ENCODE measurements at places on chromosomes 2 and 18.

DNA sequence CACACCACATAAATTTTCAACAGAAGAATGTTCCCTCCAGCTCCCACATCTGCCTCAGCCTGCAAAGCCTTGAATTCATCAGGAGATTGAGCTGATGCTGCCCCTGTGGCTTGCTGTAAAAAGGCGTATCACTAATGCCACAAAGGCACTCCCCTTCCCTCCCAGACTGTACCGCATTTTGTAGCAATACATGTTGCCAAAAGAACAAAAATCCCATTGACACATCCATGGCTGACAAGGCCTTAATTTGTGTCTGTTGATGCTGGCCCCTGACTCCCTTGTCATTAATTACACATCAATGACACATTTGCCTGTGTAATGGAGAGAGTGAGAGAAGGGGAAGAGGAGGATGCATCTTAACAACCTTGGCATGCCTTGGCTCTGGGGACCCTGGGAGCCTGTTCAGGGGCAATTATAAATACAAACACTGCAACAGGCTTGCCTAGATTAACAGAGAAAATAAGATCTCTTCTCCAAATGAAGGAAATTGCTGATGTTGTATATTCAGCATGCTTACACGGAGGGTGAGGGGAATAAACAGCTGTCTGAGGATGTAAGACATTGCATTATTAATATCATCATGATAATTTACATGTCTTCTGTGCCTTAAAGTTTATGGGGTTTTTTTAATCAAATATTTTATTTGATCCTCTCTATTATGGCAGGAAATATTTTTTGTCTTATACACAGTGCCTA is 264.0 kb downstream of the SUCLG1 start:
- DNase-seq = no peak

GRCh38 chr2:145728511-145728910 is 1208.6 kb upstream of the ZEB2 start:
- DNase-seq = no peak

GRCh38 chr2:29990129-29990528 is 68.7 kb upstream of the ALK start:
- no peak for DNase-seq

DNA sequence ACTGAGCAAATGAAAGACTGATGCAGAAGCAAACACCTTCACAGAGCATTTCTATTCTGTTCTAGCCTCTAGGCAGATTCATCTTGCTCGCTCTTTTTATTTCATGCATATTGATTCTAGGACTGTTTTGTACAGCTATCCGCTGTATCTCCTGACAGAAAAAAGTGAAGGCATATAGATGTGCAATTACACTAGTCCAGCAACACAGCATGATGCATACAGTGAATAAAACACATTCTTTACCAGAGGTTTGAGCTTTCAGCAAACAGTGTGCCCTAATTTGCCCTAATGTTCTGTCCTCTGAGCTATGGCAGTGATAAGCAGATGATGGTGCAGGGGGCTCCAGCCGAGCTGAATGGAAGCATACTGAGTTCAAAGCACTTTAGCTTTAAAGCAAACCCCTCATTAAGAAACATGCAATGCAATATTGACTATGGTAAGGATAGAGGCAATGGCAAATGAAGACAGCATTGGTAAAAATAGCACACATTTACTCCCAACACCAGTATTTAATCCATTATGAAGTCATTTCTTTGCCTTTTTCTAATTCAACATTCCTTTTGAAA is 141.2 kb upstream of the RGPD4 start:
- no peak for DNase-seq

DNA sequence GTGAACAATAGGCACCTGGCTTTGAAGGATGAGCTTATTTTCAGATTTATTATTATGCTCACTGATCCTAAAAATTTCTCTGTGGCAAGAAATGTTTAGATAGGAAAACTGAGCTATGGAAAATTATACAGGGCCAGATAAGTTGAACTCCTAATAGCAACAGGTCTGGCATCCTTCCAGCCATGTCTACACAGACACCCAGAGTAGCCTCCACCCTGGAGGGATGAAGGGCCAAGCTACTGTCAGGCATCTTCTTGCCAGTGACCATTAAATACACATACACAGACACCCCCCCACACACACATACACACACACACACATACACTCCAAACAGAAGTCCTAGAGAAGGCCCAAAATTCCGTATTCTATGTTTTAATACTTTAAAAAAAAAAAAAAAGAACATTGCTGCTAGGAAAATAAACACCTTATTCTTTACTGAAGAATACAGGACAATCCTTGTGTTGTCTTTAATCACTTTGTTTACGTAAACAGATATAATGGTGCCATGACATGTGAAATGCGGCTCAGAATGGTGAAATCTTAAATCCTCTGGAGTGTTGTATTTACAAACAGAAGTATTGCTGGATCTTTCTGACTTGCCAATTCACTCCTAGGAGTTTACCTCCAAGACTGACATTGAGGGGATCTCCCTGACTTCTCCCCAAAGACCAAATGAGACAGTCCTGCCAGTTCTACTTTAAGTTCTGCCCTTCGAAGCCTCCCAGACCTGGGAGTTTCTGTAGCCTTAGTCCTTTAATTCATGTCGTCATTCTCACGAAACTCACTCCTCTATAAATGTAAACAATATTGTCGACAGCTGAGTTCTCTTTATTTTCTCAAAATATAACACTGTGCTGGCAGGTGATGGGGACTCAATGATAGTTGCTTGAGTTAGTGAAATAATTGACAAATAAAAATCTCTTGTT is 163.1 kb downstream of the ANTXR1 start:
- no peak for DNase-seq

GRCh38 chr2:65957454-65957853 is 477.5 kb upstream of the MEIS1 start:
- no peak for DNase-seq

DNA sequence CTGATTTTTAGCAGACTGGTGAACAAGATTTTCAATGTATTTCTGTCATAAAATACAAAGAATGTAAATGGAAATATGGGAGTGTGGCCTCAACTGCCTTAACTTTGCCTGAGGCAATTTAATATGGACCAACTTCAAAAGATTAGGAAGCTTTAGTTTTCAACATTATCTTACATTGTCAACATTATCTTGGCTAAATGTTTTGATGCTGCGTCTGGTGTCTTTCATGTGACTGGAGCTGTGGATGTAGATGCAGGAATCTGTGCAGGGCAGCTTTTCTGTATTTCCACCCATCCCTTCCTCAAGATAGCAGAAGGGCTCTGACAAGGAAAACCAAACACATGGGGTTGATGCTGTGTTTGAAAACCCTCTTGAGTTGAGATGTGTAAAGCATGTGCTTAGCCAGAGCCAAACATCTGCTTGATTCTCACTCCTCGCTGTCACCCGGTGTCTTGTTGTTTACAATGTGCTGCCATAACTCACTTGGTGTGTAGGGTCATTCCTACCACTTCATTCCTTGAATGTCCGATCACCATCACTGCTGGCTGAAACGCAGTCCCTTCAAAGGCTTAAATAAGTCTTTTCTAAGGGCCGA is 33.0 kb downstream of the COPS8 start:
- DNase-seq = peak; percentile 11

- no peak for DNase-seq
These were observed 41.5 kb upstream of the ZNF396 start for GRCh38 chr18:35418610-35419009.

DNA sequence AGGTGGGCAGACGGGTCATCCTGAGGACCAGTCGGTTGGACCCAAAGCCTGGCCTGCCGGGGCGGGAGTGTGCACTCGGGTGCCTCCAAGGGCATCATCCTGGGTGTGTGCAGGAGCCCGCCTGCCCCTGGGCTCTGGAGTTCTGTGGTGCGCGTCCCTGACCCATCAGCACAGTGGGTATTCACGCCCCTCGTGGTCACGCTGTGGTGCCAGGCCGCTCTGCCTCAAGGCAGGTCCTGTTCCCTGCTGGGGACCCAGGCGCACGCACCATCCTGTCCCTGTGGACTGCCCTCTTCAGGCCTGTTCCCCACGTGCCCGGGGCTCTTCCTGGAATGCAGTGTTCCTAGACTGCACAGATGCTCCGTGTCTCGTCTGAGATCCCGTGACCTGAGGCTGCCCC is 14.3 kb upstream of the D2HGDH start:
- no peak for DNase-seq

GRCh38 chr2:176272870-176273459 is 3.7 kb downstream of the MTX2 start:
- DNase-seq = no peak

DNA sequence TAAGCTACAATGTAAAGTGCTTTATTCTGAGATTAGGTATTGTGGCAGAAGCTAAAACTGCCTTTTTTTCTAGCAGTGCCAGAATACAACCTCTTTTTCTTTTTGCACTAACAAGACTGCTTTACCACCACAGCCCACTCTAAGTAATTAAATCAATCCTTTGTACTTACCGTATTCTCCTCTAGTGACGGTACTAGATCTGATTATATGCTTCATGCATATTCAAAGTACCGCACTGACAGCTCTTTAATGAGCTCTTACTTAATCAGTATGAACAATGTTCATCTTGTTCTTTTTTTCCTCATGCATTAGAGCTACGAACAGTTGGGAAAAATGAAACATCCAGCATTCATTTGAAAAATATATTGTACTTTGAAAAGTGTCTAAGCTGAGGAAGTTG is 16.1 kb upstream of the OTX1 start:
- no peak for DNase-seq

- no peak for DNase-seq
These were observed 45.0 kb downstream of the LAMA1 start for GRCh38 chr18:7072593-7072992.

GRCh38 chr2:49224426-49225010 is 70.2 kb upstream of the FSHR start:
- DNase-seq = no peak

GRCh38 chr18:70536370-70537062 is 247.7 kb downstream of the SOCS6 start:
- no peak for DNase-seq

GRCh38 chr2:157492189-157492773 is 48.4 kb upstream of the CYTIP start:
- peak; percentile 71 for DNase-seq

DNA sequence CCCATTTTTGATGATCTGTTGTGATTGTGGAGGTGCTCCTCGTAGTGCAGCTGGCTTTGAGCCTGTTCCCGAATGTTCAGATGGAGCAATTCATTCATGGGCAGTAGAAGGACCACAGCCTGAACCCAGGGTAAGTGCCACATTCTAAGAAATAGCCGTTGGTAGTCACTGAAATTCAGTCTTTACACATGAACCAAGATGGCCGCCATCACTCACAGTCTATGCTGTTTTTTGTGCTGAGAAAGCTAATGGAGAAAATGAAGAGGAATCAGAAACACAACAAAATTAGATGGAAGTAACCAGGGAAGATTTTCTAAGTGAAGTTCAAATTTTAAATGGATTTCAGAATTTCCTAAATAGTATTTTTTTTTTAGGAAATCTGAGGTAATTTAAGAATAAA is 25.5 kb downstream of the DSG1 start:
- DNase-seq = no peak

GRCh38 chr2:157486596-157487270 is 42.8 kb upstream of the CYTIP start:
- DNase-seq = peak; percentile 37

DNA sequence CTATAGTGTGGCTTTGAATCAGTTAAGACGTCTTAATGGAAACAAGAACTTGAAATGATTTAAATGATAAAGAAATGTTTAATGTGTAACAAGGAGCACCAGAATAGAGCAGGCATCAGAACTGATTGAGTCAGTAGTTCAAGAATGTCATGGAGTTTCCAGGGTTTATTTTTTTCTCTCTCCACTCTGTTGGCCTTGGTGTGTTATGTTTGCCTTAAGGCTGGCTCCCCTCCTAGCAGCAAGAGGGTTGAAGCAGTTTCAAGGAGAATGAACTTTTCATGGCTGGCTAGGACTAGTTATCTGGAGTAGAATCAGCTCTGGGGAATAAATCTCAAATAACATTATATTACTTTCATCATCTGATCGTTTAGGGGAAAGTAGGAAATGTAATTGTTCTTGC is 13.4 kb upstream of the GLS start:
- DNase-seq = peak; percentile 95

- DNase-seq = no peak
These were observed 50.5 kb downstream of the ADD2 start for GRCh38 chr2:70717431-70718038.

GRCh38 chr2:239966853-239967552 is 58.1 kb downstream of the NDUFA10 start:
- DNase-seq = no peak

GRCh38 chr2:129894616-129895015 is 84.8 kb upstream of the RAB6C start:
- no peak for DNase-seq

GRCh38 chr2:240601061-240601830 is 14.7 kb downstream of the CAPN10 start:
- no peak for DNase-seq

DNA sequence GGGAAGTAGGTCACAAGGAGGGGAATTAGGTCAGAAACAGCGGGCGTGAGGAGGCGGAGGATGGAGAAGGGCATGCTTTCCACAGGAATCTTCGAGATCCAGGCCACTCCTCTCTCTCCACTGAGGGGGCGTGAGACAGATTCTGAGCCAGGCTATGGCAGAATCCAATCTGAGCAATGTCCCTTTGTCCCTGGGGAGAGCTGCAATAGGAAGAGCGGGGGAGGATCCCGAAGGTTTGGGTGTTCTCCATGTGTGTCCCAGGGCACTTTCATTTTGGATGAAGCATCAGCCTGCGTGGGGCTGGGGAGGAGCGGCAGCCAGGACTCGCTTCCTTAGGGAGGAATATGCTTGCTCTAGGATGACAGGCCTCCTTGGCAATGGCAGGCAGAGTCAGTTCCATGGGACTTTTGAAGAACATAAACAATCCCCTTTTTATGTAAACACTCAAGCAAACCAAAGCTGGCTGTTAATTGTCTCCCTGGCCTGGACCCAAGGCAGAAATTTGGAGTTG is 84.0 kb downstream of the LIPG start:
- peak; percentile 57 for DNase-seq

- DNase-seq = peak; percentile 19
These were observed at the start of the genes COL4A3 and COL4A4 for GRCh38 chr2:227163998-227164762. Gene COL4A3, plus strand, starts transcription at chr2:227164624. Its CDS starts 103 bp downstream, at chr2:227164727. Gene COL4A4, minus strand, starts transcription at chr2:227164205. Its CDS starts 16,722 bp downstream, at chr2:227147483.

DNA sequence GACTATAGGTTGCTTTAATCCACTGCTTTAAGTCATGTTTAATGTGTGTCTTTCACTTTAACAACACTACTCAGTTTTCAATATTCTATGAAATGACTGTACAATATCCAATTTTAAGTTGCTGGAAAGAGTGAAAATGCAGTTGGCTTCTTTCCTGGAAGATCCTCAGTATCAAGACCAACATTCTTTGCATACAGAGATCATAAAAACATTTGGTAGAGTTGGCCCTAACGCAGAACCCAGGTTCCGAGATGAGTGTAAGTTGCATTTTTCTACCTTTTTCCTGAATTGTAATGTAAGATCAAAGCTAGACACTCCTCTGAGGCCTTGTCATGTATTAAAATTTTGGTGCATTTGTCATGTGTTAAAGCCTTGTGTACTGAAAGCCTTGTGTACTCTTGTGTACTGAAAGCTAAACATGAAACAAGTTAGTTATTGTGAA is 42.9 kb upstream of the TNFRSF11A start:
- DNase-seq = peak; percentile 83

Measured in EH (cell line).